ENCODE measurements at places on chromosomes 11 and 22.

DNA sequence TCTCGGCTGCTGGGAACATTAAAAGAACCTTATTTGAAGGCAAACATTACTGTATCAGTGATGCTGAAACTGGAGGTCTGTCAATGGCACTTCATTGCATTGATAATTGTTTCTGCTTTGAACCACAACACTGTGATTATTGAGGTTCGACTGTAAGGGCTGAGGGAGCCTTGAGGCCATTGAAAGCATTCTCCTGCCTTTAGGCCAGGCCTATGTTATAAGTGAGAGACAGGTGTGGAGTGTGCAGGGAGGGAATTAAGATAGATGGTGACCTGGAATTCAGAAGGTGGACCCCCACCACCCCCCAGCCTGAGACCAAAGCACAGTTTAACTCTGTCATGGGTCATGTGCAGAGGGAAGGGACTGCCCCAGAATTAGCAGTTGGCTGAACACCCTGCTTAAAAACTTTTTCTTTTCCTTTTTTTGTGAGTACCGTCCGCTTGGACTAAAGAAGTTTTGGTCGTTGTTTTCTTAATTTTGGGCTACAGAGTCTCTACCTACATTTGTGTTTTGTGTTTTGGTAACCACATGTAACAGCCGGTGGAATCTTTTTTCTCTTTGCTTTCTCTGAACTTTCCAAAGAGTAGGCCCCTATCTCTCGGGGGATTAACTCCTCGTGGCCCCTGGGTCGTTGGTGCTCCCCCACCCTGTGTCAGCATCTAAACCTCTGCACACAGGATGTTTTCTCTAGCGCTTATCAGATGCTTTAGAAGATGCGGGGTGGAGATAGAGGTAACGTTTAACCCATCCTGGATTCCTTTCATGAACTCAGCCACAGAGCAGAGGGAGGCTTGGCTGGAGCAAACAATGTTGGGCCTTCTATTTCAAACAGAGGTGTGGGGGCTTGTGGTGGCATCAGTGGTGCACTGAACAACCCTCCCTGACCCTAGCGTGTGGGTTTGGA, 43.7 kb downstream of the ZBTB16 start:
- DNase-seq: no peak

- no peak for DNase-seq
These were observed 238.7 kb downstream of the FAM181B start for GRCh38 chr11:82494988-82495432.

DNA sequence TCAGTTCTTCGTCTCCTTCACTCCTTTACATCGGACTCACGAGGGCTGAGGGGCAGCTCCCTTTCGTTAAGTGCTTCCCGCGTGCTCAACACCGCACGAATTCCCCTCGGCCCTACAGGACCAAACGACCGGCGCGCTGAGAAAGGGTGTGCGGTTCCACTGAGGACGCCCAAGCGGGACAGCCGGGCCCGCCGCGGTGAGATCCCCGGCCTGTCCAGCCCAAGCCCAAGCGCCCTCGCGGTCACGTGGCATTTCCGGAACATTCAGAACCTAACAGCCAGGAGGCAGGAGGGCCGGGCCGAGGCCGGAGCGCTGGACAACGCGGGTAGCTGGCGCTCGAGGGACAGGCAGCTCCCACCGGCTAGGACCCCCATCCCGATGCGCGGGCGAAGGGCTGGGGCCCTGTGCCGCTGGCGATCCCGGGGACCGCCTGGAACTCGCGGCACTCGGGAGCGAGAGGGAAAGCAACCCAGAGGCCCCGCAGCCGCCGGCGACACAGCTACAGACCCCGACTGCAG, 737 bp upstream of the STIP1 start:
- peak; percentile 73 for DNase-seq

DNA sequence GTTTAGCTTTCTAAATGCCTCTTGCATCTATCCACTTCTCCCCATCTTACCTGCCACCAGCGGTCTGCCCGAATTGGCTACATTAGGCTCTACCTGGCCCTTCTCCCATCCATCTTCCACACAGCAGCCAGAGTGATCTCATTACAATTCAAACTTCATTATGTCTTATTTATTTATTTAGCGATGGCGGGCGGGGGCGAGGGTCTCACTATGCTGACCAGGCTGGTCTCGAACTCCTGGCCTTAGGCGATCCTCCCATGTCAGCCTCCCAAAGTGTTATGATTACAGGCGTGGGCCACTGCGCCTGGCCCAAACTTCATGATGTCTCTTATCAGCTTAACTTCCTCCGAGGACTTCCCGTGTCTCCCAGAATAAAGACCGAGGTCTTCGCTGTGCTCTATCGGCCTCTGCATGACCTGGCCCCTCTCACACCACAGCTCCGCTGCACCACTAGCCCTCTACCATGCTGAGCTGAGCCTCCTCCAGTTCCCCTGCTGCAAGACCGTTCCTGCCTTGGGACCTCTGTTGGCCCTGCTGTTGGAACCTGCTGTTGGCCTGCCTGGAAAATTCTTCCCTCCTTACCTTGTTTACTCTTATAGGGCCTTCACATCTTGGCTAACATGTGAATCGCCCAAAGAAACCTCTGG, 870 bp upstream of the CTTN start:
- DNase-seq: no peak

DNA sequence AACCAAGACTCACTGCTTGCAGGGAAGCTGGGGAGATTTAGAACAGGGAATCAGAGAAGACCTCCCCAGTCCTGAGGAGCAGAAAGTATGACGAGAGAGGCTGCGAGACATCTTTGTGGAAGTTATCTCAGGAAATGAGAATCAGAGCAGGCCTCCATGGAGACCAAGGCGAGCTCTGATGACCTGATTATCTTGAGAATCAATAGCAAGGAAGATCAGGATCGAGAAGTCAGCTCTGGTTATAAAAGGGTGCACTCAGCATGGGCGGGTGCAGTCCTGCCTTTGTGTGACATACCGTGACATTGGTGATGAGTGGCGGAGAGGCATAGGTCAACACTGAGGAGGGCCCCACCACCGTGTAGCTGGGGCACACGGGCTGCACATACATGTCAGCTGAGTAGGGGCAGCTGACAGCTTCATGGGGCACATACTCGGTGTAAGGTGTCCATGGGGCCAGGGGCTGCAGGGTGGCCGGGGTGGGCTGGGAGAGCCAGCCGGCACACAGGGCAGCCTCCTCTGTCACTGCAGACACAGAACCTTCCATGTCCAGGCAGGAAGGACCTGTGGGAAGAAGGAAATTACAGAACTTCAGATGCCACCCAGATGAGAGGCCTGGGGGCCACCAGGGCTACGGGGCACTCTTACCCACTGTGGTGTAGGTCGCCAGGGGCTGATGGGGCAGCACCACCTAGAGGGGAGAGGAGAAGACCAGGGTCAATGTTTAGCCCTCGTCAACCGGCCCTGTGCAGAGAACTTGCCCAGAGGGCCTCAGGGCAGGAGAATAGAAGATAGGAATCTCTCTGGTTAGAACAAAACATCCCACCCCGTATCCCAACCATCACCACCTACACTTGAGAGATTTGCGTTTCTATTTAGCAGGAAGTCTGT, 21.7 kb downstream of the POU2AF1 start:
- no peak for DNase-seq

GRCh38 chr11:126169291-126169690, 42.2 kb downstream of the RPUSD4 start:
- no peak for DNase-seq

DNA sequence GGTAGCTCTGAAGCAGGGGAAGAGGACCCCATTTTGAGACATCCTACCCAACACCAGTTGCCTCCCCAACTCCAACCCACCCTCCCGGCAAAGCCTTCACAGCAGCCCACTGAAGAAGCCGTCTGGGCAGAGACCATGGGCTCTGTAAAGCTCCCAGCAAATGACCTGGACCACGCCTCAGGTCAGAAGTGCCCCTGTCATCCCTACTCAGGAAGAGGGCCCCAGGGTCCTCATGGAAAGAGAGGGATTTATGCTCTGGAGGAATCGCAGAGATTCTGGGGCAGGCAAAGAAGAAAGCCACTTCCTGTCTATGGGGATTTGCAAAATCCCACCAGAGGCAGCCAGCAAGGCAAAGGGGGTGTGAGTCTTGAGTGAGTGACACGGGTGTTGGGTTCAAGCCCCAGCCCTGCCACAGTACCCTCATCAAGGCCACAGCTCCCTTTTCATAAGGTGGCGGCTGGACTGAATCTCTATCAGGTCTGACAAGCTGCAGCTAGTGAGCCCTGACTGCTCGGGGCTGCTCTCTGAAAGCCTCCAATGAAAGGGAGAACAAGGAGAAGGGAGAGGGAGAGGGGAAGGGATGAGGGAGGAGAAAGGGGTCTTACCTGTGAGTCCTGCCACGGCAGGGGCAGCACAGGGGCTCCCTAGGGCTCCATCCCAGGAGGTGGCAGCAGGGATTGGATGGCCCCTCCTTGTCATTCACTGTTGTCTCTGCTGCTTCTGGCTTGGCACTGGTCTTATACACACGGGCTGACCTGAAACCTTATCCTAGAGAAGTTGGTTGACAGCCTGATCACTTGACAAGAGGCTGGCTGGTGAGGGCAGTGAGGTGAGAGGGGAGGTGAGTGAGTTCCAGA, at the start of gene UCP3:
UCP3 (minus strand) TSS at position 713 of the 857 bp plus-strand sequence. CDS start 2,043 bp downstream, outside the sequence.
- no peak for DNase-seq

- no peak for DNase-seq
These were observed 5.8 kb downstream of the RAPSN start for GRCh38 chr11:47443028-47443700.
